Activated CD4-positive, alpha-beta T cell treated with anti-CD3 and anti-CD28 coated beads, Interleukin-2, amount 50 U/mL, for 4 hours (primary cell): ENCODE measurements at places on chromosomes 13 and 19.

- DNase-seq, result no peak
Observed at GRCh38 chr19:51794885-51795490, at the start of gene FPR3. TSS of gene FPR3 (plus strand) at chr19:51795157. CDS start at chr19:51823749, 28,592 bp downstream.

DNA sequence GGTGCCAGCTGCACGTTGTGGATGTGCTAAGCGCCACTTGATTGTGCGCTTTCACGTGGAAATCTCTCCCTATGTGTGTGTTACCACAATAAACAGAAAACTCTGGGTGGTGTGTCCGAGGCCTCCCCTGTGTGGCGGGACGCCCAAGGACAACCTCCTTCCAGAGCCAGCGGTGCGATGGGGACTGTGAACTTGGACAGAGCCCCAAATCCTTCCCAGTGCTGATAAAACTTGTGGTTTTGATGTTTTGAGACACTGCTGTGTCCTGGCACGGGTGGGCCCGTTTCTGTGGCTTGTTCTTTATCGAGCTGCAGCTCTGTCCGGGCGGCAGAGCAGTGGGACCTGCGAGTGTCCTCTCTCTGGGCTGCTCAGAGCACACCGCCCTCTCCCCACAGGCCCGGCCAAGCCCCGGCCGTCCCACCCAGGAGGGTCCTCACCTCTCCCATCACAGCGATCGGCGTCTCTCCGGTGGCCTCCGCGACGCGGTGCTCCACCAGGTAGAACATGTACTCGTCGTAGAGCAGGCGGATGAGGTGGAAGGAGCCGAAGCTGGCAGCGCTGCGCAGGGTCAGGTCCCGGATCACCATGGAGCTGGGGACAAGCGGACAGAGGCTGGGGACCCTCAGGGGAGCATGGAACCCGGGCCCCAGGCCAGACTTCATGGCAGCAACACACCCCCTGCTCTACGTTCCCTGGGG lies 18.8 kb upstream of the RANBP3 start:
- no peak for DNase-seq

DNA sequence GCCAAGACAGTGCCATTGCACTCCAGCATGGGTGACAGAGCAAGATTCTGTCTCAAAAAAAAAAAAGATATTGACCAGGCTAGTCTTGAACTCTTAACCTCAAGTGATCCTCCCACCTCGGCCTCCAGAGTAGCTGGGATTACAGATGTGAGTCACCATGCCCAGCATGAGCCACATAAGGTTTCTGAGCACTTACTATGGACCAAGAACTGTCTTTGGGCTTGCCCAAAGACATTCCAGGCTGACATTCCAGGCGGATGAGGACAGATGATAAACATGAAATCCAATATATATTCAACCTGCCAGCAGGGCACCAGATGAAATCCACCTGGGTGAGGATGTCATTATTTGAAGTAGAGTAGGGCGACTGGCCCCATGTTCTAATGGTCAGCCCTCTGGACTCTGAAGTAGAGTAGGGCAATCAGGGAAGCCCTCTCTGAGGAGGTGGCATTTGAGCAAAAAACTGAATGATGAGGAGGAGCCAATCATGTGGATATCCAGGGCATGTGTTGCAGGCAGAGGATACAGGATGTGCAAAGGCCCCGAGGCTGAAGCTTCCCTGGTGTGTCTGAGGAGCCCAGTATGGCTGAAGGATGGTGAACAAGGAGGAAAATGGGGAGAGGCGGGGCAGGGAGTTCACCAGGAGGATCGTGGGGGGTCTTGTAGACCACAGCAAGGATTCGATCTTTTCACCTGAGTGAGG lies 4.0 kb downstream of the C19orf38 start:
- DNase-seq, result no peak

GRCh38 chr13:86155756-86156155 lies 356.5 kb upstream of the SLITRK6 start:
- no peak for DNase-seq

GRCh38 chr13:44259045-44260027 lies 114.3 kb upstream of the SERP2 start:
- peak; percentile 82 for DNase-seq
